ENCODE measurements at places on chromosomes 6 and 20.

DNA sequence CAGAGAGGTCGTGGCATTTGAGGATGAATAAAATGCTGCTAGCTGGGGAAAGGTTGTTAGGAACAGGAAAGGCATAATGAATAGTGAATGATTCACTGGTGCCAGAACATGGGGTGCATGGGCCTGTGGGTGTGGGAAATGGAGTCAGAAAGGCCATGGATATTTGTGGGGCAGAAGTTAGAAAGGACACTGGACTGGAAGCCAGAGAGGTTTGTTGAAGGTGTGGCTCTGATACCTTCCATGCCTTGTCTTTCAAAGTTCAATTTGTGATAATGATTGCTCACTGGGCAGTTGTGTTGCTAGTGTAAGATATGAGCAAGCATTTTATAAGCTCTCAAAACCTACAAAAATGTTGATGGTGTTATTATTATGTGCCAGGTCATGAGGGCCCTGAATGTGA is 32.7 kb downstream of the LRRC1 start:
- DNase-seq, result no peak

DNA sequence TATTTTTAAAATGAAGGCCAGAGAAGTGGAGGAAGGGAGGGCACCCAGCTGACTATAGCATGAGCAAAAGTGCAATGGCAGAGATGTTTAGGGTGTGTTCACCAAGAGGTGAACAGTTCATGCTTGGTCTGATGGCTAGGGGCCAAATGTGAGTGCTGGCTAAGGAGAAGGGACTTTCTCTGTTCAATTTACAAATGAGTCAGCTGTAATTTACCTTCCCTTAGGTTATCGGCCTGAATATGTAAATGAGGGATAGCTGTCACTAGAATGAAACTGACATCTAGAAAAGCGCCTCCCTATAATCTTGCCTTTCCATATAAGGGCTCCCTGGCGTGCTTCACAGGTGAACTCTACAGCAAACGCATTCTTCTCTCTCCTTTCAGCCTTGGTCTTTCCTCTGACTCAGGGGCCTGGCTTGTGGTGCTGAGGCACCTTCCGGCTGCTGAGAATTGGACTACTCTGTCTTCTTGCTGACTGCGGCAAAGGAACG is 114.7 kb upstream of the BACH2 start:
- peak; percentile 36 for DNase-seq

DNA sequence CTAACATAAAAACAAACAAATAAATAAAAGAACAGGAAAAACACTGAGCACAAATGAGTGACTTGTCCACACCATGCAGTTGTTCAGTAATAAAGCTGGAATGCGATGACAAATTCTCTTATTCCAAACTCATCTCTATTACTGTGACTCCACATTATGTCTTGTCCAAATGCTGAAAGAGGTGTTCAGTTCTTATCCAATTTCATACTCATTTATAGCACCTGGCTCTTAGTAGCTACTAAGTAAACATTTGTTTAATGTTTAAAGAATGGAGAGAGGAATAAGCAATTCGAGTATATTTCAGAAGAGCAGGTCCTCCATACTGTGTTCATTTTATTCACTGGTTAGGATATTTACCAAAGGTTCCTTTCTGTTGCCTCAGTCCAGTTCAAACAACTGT is 439.0 kb upstream of the JAG1 start:
- DNase-seq, result no peak

- no peak for DNase-seq
Measured at GRCh38 chr20:46787991-46788762, 78.7 kb downstream of the SLC2A10 start.

DNA sequence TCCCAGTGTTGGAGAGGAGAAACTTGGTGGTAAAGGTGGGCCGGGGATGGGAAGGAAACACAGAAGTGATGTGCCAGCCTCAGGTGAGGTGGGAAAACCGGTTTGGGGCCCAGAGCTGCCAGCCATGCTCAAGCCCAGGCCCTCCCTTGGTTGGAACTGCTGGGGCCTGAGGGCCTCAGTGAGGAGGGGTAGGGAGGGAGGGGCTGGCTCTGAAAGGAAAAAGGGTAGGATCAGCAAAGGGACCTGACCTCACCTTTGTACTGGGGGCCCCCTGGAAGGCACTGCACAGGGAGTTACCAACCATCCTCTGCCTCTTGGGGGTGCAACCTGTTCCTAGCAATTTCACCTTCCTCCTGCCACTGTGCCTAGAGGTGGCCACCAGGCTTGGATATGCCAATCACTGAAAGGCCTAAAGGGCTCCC is 1.8 kb upstream of the SPEF1 start:
- peak; percentile 47 for DNase-seq

- DNase-seq, result no peak
Measured at GRCh38 chr6:42224222-42225028, 6.8 kb upstream of the MRPS10 start.

DNA sequence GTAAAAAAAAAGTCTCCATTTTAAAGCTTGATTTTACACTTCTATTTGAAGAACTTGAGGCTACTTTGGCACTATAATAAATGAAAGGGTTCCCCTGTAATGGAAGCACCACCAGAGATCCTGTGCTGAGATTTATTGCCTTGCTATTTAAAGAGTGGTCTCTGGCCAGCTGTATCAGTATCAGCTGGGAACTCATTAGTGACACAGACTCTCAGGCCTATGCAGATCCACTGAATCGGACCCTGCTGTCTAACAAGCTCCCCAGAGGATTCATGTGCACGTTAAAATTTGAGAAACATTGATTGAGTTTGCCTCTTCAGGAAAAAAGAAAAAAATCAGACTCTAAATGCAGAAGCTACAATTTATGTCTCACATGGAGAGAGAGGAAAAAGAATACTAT is 299.9 kb upstream of the BMP2 start:
- DNase-seq, result no peak

DNA sequence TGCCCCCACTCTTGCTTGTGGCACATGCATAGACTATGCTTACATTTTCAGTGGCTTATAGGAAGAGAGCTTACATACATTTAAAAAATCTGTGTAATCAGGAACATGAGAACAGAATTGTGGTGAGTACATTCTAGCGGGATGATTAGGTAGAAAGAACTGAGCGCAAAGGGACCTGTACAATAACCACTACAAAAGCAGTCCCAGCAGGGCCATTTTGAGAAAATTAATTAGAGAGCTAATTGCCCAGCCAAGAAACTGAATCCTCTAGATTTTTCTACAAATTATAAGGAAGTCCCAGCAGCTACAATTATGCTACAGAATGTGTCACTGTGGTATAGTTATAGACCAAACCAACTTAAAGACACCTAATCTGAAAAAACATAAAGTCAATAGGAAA is 105.6 kb upstream of the TNFAIP3 start:
- no peak for DNase-seq

DNA sequence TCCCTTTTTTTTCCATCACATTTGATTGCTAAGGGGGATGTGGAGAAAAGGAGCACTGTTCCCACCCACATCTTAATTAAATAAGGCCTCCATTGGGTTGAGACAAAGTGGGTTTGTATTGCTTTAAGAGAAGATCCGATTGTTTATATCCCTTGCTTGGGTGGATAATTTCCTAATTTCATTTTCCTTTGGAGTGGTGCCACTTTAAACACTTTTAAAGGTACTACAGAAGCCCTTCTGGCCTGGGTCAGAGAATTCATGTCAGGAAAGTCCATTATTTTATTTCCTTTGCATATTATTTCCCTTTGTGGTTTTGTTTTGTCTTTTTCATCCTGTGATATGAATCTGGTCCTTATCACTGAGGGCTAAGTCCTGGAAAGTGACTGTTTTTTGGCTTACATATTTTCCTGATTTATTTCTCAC is 56.9 kb downstream of the PHACTR2 start:
- no peak for DNase-seq

DNA sequence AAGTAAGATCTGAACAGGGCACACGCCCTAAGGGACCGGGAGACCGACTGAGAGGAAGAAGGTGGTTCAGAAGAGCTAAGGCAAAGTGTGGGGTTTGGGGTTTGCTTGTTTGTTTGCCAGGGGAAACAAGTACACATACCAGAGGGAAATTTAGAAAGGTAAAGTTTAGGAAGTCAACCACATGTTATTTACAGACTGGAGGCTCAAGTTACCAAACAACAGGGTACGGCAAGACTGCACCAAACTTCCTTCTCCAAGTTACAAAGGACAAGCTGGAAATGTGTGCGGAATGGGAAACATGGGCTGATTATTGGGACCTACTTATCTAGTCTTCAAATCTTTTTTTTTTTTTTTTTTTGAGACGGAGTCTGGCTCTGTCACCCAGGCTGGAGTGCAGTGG is 11.2 kb downstream of the PREP start:
- DNase-seq, result no peak

DNA sequence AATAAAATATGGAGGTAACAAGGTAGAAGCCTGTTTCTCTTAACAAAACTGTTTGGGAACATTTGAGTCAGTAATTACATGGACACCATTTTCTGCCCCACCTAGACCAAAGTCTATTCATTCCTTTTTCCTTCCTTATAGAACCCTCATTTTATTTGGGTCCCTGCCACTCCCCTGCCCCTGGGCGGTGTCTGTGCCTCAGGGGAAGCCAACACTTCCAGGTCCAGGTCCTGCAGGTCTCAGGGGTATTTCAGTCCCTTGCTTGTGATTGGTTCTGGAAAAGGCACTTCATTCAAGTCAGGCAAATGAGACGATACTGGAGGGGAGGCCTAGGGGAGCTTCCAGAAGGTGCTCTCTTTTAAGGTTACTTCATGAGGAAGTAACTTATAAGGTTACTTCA is 42.3 kb downstream of the SLC35D3 start:
- DNase-seq, result no peak

- no peak for DNase-seq
Measured at GRCh38 chr6:31471711-31472110, 26.2 kb upstream of the MICB start.

- DNase-seq, result no peak
Measured at GRCh38 chr20:42652266-42652665, 537.4 kb downstream of the PTPRT start.

DNA sequence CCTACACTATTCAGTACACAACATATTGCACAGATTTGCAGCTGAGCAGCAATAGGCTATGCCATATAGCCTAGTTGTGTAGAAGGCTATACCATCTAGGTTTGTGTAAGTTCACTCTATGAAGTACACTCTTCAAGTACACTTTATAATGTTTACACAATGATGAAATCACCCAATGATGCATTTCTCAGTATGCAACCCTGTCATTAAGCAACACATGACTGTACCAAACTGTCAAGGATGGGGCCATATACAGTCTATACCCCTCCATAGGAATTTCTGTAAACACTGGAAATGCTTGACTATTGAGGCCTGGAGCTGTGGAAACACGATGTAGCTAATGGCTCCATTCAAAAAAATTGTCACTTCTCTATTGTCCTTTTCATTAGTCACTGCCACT is 535.4 kb downstream of the EPM2A start:
- no peak for DNase-seq

DNA sequence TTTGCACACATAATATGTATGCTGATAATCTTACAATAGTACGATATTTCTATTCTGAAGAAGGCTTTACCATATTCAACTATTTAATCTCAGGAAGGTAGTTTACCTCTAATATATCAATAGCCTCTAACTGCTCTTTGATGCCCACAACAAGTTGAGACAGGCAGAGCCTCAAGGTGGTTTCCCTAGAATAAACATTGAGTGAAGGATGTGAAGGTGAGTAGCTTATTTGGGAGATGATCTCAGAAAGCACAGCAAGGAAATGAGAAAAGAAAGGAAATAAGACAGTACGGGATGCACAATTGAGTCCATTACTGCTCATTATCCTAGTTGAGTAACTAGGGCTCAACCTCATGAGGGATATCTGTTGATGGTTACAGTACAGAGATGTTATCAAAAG is 638.4 kb downstream of the MAFB start:
- DNase-seq, result no peak

GRCh38 chr6:36713846-36714245 is 16.2 kb downstream of the RAB44 start:
- no peak for DNase-seq

DNA sequence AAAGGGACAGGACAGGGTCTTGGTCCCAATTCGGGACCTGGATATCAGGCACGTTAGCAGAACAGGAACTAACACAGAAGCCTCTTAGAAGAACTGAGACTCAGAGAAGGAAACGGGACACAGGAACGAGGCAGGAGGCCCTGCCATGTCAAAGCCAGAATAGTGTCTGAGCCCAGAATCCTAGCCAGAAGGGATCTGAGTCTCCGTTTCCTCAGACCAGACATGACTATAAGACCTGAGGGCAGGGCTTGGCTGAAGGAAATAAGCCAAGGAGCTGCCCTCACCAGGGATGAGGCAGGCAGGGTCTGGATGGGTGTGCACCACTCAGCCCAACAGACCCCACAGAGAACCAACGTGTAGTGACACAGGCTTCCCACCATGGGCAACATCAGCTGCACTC is 40.3 kb downstream of the TRERF1 start:
- no peak for DNase-seq

DNA sequence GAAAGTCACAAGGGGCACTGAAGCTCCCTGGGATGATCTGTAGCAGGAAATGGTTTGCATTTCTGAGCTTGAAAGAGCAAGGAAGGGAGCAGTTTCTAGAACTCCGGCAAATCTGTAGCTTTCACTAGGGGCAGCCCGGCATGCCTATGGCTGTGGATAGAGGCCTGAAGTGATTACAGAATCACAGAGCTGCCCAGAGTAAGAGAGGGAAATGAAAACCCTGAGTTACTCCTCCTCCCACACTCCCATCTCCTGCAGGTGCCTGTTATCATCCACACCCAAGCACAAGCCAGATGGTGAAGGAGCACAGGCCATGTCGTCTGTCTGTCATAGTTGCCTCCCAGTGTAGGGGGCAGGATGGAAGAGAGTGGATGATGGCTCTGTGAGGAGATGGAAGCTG is 37.1 kb downstream of the HLA-F start:
- DNase-seq, result no peak

DNA sequence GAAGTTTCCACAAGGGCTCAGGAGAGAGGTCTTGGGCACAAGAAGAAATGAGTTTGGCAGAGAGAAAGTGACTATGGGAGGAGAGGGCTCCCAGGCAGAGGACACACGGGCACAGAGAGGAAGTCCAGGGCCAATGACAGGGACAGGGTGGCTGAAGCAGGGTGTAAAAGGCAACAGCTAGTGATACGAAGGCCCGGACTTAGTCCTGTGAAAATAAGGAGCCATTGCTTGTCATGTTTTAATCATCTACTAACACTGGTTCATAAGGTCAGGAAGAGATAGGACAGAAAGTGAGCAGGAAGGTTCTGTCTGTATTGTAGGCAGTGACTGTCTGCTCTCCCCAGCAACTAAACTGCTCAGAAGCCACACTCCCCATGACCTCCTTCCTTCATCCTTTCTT is 204.7 kb upstream of the SHLD1 start:
- no peak for DNase-seq

- DNase-seq, result no peak
Measured at GRCh38 chr6:108837236-108837971, 10.8 kb upstream of the ARMC2 start.

DNA sequence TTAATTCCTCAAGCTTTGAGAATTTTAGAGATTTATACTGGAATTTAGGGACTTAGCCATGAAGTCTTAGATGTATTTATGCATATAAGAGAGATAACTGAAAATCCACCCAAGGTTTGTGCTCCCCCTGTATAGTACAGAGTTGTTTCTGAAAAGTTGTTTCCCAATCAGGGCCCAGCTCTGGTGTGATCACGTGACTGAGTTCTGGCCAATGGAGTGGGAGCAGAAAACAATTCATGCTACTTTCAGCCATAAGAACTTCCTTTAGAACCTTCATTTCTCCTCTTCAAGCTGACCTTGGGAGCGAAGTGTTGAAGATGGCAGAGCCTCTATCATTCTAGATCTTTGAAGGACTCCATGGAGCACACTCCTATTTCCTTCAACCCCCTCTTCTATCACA is 151.0 kb downstream of the RCAN2 start:
- no peak for DNase-seq

- DNase-seq, result no peak
Measured at GRCh38 chr6:132400883-132401617, at the start of gene MOXD1. Gene MOXD1, minus strand, starts transcription at chr6:132401475. Its CDS starts 49 bp downstream, at chr6:132401426.
